HFFc6 (cell line): ENCODE measurements at places on chromosomes 12 and 14.

DNA sequence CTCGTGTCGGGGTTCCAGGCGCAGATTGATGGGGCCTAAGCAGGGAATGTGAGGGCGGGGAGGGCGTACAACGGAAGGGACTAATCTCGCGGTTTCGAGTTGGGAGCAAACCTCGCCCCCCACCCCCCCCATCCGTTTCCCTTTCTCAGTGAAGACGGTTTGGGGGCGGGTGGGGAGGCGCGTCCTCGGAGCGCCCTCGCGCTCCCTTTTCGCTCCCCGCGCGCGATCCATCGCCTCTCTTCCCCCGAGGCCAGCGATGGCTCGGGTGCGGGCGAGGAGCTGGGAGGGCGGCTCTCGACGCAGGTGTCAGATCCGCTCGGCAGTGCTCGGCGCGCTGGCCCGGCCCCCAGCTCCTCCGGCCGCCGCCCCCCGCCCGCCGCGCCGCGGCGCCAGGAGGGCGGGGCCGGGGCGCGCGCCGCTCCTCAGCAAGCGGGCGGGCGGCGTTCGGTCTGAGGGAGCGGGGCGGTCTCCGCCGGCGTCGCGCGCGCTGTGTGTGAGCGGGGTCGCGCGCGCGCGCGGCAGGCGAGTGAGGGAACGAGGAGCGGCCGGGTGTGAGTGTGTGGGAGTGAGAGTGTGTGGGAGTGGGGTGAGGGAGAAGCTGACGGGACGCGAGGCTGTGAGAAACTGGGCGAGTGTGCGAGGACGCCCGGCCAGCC, at the start of gene RIMKLB:
TSS of gene RIMKLB (plus strand) at position 516 of the 656 bp plus-strand sequence. CDS start 15,876 bp downstream, outside the sequence.
- DNase-seq = peak; percentile 39

DNA sequence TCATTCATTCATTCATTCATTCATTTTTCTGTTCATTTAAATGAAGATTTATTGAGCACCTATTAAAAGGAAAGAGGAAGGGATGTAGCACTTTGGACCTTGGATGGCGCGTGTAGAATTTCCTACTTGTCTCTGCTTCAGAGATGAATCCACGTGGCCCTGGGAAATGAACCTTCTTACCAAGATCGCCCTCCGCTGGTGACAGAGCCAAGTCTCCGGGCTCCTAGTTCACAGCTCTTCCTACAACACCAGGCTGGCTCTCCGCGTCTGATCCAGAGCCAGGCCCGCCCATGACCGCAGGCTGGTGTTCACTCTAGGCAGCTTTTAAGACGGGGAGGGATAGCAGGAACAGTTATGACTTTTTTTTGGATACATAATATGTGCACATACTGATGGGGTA, 70.9 kb upstream of the PIWIL1 start:
- DNase-seq = no peak

GRCh38 chr12:46383654-46384450, 11.3 kb upstream of the SLC38A2 start:
- peak; percentile 96 for DNase-seq

- DNase-seq = no peak
These were observed 111.1 kb downstream of the SPTSSA start for GRCh38 chr14:34350903-34351302.

DNA sequence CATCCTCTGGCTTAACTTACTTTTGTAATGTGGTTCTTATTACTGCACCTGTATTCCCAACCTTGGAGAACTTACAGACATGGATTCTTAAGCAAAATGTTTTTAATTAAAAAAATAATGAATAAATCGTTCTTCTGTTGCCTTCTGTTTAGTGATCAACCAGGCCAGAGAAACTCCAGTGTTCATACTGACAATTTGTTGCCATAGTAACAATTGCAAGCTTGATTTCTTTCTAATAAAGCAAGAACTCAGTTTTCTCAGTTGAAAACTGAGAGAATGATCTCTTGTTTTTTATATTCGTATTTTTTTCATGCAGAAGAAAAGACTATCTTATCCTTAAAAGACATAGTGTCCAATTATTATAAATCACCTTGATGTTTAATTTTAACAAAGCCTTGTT, 106.5 kb upstream of the LMNTD1 start:
- no peak for DNase-seq

DNA sequence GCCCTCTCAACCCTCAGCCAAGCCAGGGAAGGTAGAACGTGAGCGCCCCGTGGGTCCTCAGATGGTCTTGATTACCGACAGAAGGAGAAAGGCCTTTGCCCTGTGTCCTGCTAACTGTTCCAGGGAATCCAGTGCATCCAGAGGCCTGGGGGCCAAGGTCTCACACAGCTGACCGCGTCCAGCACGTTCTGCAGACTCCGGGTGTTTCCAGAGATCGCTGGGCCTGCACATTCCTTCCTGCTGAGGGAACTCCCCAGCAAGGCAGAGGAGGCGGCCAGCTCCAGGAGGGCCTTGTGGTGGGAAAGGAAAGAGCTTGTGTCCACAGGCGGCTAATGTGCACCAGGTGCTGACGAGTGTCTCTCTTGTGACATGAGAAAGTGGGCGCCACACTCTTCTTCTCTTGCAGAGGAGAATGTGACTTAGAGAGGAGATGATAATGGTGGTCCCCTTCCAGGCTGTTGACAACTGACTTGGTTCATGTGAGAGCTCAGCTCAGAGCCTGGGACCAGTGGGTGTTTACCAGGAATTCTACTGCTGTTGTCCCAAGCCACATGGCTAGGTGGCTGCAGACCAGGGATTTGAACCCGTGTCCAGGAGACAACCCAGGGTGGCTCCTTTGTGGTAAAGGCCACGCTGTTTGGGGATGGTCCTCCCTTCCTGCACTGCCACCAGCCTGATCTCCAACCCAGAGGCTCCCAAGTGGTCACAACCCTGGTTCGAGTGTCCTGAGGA, 46.8 kb upstream of the DLK1 start:
- peak; percentile 91 for DNase-seq

- no peak for DNase-seq
These were observed 39.8 kb downstream of the SPRING1 start for GRCh38 chr12:116698116-116698515.

GRCh38 chr14:99435327-99435726, 45.3 kb downstream of the SETD3 start:
- DNase-seq = no peak

DNA sequence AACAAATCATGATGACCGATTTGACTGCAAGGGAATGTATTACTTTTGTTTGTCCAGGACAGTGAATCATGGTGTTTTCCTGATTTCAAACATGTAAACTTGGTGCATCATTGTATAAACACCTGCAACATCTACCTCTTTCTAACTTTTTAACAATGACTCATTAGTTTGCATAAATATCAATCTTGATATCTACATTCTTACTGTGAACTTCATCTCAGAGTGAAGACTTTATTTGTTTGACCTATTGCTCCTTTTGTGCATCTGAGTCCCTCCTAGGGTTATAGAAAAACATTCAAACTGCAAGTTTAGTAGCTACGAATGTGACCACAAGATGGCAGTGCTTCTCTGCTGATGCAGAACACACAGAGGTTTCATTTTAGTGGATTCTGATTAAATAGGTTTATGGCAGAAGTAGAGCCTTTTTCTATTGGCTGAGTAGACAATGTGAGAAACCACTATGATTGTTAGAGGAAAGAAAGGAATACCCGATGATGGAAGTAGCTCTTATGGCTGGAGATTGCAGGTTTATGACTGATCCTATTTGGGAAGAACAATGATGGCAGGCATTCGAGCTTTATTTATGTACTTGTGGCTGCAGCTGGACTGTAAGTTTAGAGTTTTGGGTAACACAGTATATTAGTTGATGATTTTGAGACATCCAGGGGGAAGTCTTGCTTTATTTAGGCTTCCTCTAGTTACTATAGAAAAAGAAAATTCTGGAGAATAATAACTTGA, 244.2 kb upstream of the OR4E1 start:
- DNase-seq = peak; percentile 22

DNA sequence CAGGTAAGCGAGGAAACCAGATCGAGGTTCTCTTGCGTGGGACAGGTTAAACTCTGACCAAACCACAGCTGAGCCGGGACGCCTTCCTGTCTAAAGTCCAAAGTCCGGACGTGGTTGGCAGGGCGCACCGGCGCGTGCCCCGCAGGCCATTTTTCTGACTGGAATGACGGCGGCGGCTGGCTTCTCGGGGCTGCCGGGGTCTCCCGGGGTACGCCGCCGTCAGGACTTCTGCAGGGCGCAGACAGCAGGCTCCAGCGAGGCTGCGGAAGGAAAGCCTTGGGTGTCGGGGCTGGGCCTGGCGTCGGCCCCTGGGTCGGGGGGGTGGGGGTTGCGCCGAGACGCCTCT, 32.8 kb downstream of the MIA2 start:
- peak; percentile 18 for DNase-seq

- DNase-seq = no peak
These were observed 9.1 kb upstream of the MGAT4C start for GRCh38 chr12:86265329-86265695.

- DNase-seq = no peak
These were observed 26.2 kb downstream of the VSX2 start for GRCh38 chr14:74265301-74265965.

DNA sequence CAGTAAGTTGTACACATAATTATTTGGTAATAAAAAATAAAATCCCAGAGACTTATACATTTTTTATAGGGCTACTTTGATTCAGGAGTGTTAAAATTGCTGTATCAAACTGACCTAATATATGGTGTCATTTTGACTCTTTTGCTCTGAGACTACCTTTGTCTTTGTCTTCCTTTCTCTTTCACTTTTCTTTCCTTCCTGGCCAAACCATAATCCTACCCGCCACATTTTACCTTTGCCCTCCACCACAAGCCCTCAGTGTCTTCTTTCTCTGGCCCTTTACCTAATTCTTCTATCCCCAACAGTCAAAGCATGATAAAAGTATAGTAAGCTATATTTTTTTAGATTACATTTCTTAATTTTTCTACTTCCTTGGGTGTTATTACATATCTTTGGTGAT, 62.0 kb downstream of the CAND1 start:
- no peak for DNase-seq

GRCh38 chr12:48901278-48901677, 24.0 kb downstream of the FKBP11 start:
- no peak for DNase-seq

- DNase-seq = no peak
These were observed 225.6 kb downstream of the DUSP6 start for GRCh38 chr12:89126712-89127111.

- DNase-seq = no peak
These were observed 1.1 kb downstream of the TSPAN9 start for GRCh38 chr12:3078086-3078820.

DNA sequence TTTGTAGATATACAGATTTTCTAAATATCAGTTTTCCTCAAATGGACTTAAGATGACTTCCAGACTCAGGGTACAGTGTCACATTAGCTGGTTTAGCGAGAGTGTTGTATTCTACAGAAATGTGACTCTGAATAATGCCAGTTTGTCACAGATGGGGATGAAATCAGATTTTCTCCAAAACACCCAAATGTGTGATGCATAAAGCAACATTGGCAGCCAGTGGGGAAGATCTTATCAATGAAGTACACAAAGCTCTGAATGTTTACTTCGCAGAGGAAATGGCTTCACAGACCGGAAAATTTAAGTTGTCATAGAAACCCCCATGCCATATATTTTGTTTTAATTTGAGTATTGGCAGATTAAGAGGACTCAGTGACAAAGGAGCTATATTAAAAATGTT, 29.9 kb downstream of the ANO4 start:
- DNase-seq = no peak

DNA sequence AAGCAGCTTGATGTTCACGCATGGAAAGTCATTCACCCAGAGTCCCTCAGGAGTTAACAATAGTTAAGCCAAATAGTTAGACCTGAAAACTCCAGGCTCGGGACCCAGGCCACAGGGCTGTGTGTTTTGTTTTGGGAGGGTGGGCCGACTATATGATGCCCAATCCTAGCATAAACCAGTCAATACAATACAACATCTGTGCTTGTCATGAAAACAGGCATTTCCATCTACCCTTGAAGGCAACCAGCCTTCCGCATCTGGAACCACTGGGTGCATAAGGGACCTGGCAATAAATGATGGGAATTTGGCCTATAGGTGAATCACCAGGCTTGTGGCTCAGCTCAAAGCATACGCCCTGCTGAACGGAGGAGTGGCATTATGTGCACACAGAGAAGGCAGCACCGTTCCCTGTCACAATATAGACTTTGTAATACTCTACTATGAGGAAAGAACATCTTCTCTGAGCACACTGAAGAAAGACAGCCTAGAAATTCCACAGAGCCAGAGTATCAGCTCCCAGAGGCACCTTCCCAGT, 91.0 kb upstream of the FOXN3 start:
- peak; percentile 50 for DNase-seq

GRCh38 chr12:88451205-88451604, 129.1 kb downstream of the KITLG start:
- no peak for DNase-seq

DNA sequence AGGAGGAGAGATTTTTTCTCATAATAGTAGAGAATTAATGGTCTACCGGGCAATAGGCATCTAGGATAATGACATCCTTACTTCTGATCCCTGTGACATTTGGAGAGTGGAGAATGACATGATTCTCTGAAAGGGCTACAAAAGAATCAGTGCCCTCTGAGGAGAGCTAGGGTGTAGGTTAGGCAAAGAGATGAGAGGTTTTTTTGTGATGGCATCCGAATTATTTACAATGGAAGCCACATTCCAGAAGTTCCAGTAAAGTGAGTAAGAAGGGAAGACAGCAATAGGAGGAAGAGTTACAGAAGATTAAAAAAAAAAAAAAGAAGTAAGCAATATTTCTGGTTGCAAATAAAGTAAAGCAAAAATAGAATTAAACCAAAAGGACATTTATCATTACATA, 478.0 kb downstream of the RMST start:
- no peak for DNase-seq

- no peak for DNase-seq
These were observed 49.0 kb downstream of the LIMA1 start for GRCh38 chr12:50234347-50234746.

DNA sequence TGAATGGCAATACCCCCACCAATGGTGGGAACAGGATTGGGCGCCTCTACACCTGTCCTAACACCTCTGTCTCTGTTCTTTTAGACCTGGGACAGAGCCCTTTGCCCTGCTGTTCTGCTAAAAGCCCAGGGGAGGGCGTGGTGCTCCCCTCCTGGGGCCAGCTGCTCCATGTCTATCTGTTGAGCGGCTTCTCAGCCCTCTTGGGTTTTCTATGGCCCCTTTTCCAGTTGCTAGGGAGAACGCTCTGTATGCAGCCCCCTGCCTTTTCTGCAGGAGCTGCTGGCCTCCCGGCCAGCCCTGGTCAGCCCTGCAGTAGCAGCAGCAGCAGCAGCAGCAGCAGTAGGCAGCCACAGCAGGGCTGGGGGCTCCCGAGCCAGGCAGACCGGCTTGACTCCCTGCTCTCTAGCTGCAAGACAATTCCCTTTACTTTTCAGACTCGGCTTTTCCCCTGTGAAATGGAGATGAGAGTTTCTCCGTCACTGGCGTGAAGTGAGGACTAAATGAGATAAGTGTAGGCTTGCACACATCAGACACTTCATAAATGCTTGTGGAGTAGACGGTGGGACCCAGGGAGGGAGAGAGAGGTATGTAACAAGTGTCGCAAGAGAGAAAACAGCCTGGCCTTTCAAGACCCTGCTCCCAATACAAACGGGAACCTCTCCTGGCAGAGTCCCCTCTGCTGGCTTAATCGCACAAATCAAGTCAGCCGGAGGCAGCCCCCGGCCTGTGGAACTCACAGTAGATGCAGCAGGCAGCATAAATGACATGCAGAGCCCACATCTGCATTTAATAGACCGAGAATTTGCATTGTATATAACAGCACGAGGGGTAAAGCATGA, 1.0 kb downstream of the RTL1 start:
- DNase-seq = no peak
